ENCODE measurements at places on chromosomes 11 and 22.

DNA sequence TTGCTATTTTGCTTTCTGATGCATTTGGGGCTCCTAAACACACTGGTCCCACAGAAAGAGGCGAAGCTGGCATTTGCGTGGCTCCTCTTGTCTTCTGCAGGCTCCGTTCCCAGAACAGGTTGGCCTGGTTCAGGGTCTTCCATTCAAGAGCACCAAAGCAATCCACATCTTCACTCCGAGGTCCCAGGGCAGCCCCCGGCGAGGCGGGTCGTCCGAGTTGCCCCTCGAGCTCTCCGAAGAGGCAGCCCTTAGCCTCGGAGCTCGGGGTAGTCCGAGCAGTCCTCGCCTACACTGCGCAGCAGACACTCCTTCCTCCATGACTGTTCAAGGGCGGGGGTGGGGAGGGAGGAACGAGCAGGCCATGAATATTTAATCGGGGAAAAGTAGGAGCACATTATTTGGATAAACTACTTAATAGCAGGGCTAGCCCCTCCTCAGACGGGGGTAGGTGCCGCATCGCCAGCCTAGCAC, 321.3 kb downstream of the BLID start:
- DNase-seq = no peak

DNA sequence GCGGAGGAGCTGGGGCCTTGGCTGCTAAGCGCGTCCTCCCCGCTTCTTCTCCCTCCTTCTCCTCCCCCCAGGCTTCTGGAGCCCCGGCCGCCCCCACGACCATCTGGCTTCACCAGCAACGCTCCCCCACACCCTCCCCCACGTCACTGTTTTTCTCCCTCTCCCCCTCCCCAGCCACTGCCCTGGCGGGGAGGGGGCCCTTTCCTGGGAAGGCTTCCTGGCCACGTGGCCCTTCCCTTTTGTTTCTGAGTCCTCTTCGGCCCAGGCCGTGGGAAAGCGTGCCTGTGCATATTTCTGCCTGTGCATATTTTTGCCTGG, 27.7 kb downstream of the RTN4R start:
- peak; percentile 83 for DNase-seq

DNA sequence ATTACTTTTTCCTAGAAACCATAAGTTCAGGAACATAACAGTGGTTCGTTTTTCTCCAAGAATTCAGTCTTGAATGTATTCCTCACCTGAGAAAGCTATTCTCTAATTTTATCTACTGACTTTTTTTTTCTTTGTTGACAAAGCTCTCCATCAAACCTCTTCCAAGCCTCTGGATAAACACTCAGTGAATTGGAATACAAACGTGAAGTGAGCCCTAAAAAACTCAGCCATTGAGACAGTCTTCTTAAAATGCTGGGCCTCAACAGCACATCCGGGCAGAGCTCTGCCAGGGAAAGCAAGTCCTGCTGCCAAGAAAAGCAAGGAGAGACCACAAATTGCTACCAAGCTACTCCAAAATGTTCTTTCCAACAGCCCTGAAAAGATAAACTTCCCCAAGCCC, 7.7 kb upstream of the SLC1A2 start:
- DNase-seq = peak; percentile 73

- DNase-seq = no peak
Measured at GRCh38 chr11:26719289-26719973, 2.4 kb downstream of the SLC5A12 start.

GRCh38 chr11:92866679-92867282, 102.7 kb upstream of the MTNR1B start:
- no peak for DNase-seq

DNA sequence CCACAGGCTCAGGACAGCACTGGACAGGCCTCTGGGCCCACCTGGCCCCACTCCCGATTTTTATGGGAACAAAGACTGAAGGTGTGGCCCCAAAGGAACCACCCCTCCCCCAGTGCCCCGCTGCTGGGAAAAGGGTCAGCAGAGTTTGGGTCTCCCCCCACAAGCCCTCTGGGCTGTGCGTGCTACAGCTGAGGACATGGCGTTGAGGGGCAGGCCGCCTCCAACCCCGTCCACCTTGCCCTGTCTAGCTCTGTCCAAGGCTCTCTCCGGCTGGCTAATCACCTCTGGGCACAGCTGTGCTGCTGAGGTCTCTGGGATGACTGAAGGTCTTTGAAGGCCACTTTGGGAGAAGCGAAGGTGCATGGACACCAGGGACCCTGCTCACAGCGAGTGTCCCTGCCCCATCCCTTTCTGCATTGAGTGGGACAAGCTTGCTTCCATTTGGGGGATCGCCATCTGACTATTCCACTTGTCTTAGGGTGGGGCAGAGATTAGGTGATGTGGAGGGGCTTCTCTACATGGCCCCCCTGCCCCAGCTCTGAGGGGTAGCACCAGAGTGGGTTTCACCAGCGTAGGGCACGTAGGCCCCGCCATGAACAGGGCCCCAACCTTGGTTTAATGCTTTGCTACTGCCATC, 6.5 kb downstream of the ASCL2 start:
- no peak for DNase-seq

DNA sequence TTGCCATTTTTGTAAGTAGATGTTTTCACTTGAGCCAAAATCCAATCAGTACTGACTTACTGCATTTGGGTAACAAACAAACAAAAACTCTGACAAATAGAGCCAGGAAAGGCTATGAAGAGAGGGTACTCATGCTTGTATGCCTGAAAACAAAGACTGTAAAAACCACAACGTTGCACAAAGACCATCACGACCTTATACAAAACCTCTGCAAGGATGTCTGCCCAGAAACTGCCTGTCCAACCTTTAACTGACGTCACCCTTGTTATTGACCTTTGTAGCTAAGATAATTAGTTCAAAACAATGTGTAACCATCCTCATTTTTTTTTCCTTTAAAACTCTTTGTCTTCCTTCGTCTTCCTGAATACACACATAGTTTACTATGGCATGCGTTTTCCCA, 804 bp upstream of the CREBZF start:
- no peak for DNase-seq

GRCh38 chr22:35311551-35311999, 11.9 kb downstream of the TOM1 start:
- peak; percentile 28 for DNase-seq

DNA sequence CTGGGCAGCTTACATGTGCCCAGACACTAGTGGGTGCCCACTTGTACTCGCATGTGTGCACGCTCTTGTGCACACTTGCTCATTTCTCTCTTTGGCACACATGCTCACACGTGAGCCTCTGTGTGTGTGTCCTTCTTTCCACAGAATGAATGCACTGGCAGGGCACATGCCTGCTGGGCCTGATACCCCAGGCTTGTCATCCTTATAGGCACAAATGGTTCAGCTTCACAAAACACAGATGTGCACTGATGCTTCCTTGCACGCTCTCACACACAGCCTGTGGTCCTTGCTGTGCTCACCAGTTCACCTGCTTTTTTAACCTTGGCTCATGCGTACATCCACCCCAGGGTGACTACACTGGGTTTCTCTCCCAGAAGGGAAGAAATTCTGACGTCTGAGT, 174.8 kb downstream of the BUD13 start:
- DNase-seq = no peak

GRCh38 chr11:118703563-118704106, 24.2 kb upstream of the TREH start:
- DNase-seq = no peak

DNA sequence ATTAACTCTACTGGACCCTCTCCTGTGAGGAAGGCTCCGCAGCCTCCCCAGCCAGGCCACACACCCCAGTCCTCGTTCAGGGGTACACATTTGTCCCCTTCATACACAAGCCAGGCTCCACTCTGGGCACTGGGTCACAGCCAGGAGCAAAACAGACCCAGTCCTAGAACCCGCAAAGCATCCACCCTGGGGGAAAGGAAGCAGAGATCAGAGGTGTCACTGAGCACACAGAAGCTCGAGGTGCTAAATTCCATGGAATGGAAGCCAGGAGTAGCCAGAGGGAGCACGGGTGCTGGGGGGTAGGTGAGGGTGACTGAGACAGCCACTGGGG, 43.6 kb upstream of the TH start:
- no peak for DNase-seq

DNA sequence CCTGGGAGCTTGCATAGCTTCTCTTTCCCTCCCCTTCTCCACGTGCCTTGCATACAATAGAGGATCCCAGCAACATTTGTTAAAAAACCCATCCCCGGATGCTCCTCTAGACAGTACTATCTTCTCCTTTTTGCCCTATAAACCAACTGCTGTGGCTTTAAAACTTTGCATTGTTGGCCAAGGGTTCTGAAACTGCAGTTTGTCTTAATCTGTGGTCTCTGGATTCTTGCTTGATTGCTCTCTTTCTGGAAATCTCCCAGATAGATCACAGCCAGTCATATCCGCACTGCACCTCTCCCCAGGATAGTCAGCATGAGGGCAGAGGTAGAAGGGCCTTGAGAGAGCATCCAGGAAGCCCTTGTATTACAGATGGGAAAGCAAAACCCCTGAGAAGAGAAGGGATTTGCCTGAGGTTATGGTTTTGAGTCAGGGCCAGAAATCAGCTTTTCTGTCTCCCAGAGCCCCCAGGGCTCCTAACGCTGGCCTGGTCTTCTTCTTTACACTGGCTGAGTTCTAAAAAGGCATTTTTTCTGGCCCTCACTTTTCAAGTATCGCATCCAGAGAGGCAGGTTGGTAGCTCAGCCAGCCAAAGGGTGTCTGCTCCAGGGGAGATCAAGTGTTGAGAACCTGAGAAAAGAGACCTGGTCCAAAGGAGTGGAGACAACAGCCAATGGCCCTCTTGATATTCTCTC, 70.6 kb downstream of the ADM start:
- DNase-seq = no peak

- peak; percentile 62 for DNase-seq
Measured at GRCh38 chr22:42353883-42354727, 78.1 kb downstream of the NFAM1 start.

GRCh38 chr22:48921411-48921903, 906.2 kb downstream of the BRD1 start:
- no peak for DNase-seq

All from right forelimb (tissue), 1 donor.